ENCODE measurements at places on chromosomes 13 and 19. TPM values are rescaled to one million over a fixed set of nuclear protein-coding genes. Genes with fewer than 3 reads are reported as not detected.

Gene LGALS7B
- not detected for total RNA-seq

Gene SLITRK6
- not detected for total RNA-seq

Gene ZNF665
- total RNA-seq, result 12.1 TPM

Gene GJA3
- total RNA-seq, result not detected

Gene ELSPBP1
- not detected for total RNA-seq

Gene CNN1
- 5.9 TPM for total RNA-seq

Gene MTMR6
- total RNA-seq, result 19.4 TPM

Gene DBP
- 18.6 TPM for total RNA-seq
